Cerebellum (tissue), 4 donors: ENCODE measurements at places on chromosomes 12 and 14. TPM values are rescaled to one million over a fixed set of nuclear protein-coding genes. Genes with fewer than 3 reads are reported as not detected.

Gene OVCH1
- total RNA-seq: 1.6 TPM

DNA sequence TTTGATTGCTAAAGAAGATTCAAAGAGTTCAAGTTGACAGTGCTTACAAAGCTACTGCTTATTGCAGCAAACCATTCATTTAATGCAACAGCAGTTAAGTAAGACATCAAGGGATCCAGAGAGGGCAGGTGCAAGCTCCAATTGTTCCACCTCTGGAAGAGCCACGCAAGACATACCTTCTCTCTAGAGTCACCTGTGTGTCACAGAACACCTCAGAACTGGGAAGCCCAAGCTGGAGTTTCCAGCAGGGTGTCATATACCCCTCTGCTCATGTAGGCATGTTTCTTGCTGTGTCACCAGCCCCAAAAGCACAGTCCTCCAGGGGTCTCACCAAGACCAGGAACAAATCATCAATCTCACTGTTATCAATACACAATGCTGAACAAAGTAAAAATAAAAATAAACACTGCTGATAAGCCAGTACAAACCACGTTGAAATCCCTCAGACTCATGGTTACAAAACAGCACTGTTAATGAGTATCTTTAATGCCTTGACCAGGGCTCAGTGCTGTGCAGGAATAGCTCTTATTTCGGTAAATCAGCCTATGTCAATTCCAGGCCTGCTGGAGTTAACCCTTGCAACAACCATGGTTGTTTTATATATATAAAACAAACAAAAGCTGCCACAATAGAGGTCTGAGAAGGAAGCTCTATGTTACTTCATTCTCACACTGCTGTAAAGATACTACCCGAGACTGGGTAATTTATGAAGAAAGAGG, 37.4 kb upstream of the BATF start:
- no peak for DNase-seq

GRCh38 chr14:24988760-24989159, 61.2 kb downstream of the STXBP6 start:
- no peak for DNase-seq

- no peak for DNase-seq
Measured at GRCh38 chr12:115870510-115870909, 407.0 kb downstream of the MED13L start.

GRCh38 chr14:87901236-87901635, 91.7 kb downstream of the GALC start:
- DNase-seq: no peak

DNA sequence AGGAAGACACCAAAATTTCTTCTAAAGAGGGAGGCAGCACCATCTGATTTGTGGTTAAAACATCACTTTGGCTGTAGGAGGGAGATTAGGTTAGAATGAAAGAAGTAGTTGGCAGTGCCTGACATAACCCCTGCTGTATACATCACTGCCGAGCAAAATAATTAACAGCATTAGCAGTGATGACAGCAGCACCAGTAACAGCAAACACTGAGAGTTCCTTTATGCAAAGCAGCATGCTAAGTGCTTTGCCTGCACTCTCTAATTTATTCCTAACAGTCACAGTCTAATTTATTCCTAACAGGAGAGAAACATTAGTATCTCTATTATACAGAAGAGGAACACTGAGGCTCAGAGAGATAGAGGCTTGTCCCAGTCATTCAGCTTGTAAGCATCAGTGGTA, 1469.7 kb downstream of the AACS start:
- DNase-seq: no peak

GRCh38 chr12:3622822-3623690, 129.9 kb downstream of the CRACR2A start:
- no peak for DNase-seq

DNA sequence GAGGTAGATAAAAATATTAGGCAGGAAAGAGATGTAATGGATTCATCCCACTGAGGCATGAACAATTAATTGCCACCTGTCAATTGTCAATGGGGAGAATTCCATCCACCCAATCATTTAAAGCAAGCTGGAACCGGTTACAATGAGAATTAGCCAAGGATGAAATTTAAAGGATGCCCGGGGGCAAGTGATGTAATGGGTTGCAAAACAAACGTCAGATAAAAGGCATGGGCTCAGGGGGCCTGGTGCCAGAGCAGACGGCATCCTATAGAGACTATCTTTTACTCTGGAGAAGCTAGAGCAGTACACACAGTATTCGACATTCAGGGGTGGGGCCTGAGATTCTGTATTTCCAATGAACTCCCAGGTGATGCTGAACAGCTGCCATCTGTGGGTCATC, 80.5 kb upstream of the ZFP36L1 start:
- DNase-seq: no peak

Gene C12orf56
- 2.3 TPM for total RNA-seq

Gene FAM181A
- 2.4 TPM for total RNA-seq

Gene ASB2
- 0.54 TPM for total RNA-seq

GRCh38 chr12:68978678-68979077, 45.7 kb upstream of the CPM start:
- no peak for DNase-seq

Gene CKAP4
- total RNA-seq: 25.1 TPM

- DNase-seq: no peak
Measured at GRCh38 chr12:23533265-23533664, 416.2 kb downstream of the SOX5 start.

DNA sequence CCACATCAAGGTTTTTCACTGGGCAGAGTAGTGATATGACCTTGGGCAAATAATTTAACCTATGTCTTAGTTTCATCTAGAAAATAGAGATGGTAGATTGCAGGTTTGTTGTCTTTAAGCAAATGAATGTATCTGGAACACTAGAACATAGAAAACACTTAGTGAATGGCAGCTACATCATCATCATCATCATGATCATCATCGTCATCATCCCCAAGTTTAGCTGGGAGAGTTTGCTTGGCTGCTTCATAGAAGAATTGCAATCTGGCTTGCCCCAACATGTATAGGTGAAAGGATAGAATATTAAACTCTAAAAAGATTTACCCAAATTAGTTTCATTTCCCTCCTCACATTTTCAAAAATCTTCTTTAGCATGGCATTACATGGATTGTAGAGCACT, 91.3 kb upstream of the TMEM260 start:
- no peak for DNase-seq

- no peak for DNase-seq
Measured at GRCh38 chr12:104975587-104976343, 10.4 kb upstream of the NOPCHAP1 start.

Gene FZD10
- total RNA-seq: 14.1 TPM

DNA sequence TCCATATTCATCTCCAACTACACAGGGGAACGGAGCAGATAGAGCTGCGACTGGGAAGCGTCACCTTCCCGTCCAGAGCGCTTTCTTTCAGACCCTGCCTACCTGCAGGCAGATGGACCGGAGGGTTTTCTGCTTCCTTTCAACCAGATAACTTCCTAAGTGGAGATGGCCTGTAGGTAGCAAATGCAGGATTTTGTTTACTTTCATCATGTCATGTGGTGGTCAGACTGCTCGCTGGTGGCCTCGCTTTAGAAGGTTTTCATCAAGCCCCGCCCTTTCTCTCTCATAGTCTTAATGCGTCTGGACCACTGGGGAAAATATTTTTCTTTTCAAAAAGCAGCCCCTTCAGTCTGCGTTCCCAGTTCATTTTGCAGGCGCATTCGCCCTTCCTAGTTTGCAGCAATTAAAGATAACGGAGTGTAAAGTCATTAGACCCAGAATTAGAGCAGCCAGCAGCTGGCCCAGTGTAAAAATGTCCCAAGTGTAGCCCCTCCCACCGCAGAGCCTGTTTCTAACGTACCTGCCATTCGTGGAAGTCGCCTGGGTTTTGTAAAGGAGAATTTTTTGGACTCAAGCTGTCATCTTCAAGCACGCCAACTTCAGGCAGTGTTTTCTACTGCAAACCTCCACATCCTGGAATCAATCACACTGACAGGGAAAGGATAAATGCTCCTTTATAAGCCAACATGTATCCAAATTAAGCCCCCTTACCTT, 68.9 kb downstream of the TESC start:
- no peak for DNase-seq

- DNase-seq: no peak
Measured at GRCh38 chr14:103897075-103897947, 30.9 kb upstream of the TDRD9 start.

- no peak for DNase-seq
Measured at GRCh38 chr14:87115234-87115633, 877.7 kb downstream of the GALC start.

DNA sequence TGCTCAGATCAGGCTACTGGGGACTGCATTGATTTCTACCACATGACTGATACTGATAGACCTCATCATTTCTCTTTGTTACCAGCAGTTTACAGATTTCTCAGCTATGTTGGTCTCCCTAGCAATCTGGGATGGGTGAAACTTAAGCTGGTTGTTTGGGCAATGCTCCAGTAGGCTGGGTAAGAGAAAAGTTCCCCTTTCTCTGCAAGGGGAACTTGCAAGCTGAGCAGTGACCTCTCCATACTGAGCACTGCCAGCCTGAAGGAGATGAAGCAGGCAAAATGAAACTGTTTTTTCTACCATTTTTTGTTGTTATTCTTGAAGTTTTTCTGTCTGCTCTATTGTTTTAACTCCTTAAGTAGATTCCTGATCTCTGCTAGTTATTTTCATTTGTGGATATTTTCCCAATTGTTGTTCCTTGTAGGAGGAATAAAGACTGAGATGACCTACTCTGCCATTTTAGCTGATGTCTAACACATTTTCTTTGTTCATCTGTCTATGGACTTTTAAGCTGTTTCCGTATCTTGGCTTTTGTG, 1.3 kb upstream of the OR4M1 start:
- DNase-seq: no peak

DNA sequence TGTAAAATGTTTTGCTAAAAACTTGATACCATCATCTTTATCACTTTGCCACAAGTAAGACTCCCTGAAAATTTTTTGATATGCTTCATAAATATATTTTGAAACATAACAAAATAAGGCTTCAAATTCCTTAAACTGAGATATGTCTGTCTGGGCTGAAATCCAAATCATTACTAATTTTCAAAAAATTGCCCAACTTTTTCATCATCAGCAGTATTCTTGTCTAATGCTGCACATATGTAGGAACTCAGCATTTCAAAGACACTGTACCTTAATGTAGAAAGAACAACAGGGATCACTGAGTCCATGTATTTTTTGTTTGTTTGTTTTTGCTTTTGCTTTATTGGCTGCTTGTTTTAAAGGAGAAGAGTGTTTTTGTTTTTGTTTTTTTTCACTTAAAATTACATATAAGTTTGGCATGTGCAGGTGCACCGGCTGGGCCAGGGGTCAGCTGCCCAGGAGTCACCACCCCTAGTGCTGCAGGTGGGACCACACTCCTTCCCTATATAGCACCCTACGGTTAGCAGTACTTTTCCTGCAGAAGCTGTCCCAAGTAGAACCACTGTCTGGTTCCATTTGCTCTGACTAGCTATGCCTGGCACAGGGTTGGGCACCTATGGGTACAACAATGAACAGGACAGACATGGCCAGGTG, 231.2 kb downstream of the PIK3C2G start:
- DNase-seq: no peak

Gene EML5
- total RNA-seq: 31.1 TPM

Gene C12orf60
- 4.4 TPM for total RNA-seq
